ENCODE measurements at places on chromosomes 2 and 18.

DNA sequence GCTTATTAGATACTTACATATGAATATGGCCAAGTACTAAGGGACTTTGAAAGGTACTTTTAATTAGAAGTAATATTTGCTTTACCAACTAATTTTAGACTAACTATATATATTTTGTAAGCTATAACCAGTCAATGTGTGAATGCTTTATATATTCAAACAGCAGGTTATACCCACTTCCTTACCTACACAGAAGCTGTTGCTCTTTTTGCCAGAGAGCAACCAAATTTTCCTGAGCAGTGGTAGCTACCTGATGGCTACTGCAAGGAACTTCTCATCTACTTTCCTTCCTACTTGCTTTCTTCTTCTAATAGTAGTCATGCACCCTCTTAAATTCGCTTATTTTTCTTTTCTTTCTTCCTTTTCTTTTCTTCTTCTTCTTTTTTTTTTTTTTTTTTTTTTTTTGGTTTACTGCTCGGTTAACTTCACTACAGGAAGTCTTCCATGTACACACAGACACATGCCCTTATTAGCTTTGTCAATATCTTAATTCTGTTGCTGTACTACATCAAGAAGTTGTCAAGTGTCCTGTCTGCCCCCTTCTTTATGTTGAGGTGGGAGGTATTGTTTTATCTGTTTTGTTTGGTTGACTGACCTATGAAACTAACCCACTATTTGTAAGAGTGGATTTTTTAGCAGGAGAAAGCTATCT, 95.0 kb downstream of the EPC2 start:
- DNase-seq: no peak
- no peaks in the 10 kb centered on the region for H3K27me3 ChIP-seq
- H3K4me3 ChIP-seq: no peak overlapping the region
- peak overlapping the region; percentile 16 for H3K27ac ChIP-seq
- H3K36me3 ChIP-seq: peaks cover 8% of the 10 kb centered on the region
- peaks cover 6% of the 10 kb centered on the region for H3K4me1 ChIP-seq

DNA sequence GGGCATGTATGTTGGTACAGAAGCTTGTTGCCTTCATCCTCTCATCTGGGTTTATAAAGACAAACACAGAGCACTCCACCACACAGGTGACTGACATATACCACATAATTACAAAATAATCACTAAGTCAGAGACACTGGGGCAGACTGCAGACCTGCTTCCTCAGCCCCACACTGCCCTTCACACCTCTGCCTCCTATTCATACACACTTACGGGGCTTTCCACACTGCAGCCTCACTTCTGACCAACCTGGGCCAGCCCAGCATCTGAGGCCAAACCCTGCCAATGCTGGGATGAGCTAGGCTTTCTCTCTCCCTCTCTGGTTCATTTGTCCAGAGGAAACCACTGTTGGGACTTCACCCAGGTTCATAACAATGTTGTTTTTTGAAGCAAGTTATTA, 4.5 kb downstream of the EMX1 start:
- DNase-seq: no peak
- H3K27ac ChIP-seq: no peak overlapping the region
- H3K4me3 ChIP-seq: no peak overlapping the region
- H3K27me3 ChIP-seq: peaks cover 64% of the 10 kb centered on the region

GRCh38 chr2:55364189-55365055, 55.2 kb downstream of the CCDC88A start:
- H3K4me1 ChIP-seq: no peaks in the 10 kb centered on the region
- H3K27ac ChIP-seq: no peak overlapping the region
- no peak overlapping the region for H3K4me3 ChIP-seq
- DNase-seq: no peak
- H3K36me3 ChIP-seq: no peaks in the 10 kb centered on the region

DNA sequence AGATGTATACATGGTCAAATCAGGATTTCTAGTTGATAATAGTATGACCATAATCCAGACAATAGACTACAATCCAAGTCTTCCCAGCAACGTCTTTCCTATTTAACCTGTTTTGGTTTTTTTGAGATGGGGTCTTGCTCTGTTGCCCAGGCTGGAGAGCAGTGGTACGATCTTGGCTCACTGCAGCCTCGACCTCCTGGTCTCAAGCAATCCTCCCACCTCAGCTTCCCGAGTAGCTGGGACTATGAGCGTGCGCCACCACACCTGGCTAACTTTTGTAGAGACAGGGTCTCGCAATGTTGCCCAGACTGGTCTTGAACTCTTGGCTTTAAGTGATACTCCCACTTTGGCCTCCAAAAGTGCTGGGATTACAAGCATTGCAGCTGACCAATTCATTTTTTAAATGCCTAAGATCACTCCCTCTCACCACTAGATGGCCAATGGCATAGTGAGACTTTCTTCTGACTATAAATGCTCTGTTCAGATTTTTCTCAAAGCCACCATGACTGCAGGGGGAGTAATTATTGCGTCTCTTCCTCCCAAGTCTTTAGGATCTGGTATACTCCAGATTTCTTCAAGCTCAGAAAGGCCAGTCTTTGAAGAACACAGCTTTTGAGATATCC, 47.6 kb downstream of the HNRNPLL start:
- H3K27ac ChIP-seq: no peak overlapping the region
- no peak for DNase-seq
- peaks cover 7% of the 10 kb centered on the region for H3K36me3 ChIP-seq
- H3K27me3 ChIP-seq: no peaks in the 10 kb centered on the region
- H3K4me3 ChIP-seq: no peak overlapping the region

DNA sequence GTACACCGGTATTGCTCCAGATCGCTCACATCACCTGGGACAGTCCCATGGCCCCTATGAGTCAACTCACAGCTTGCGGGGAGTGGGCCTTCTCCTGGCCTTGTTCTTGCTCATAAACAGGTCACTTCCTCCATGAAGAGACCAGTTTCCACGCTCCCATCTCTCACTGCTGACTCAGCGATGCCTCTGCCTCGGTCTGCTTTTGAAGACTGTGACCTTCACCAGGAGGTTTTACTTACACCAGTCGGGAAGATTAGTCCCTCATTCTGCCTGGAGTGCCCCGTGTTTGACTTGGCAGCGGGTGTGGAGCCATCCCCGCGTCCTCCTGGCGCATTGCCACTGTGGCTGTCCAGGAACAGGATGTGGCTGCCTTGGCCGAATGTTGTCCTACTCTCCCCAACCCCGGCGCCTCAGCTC, 159.8 kb downstream of the RHBDD1 start:
- no peaks in the 10 kb centered on the region for H3K4me1 ChIP-seq
- H3K36me3 ChIP-seq: peaks cover 24% of the 10 kb centered on the region
- no peak overlapping the region for H3K4me3 ChIP-seq

- DNase-seq: no peak
- H3K27me3 ChIP-seq: peaks cover 2% of the 10 kb centered on the region
- no peak overlapping the region for H3K27ac ChIP-seq
- no peaks in the 10 kb centered on the region for H3K36me3 ChIP-seq
- H3K4me1 ChIP-seq: no peaks in the 10 kb centered on the region
Measured at GRCh38 chr2:11512431-11512830, 21.4 kb upstream of the GREB1 start.

DNA sequence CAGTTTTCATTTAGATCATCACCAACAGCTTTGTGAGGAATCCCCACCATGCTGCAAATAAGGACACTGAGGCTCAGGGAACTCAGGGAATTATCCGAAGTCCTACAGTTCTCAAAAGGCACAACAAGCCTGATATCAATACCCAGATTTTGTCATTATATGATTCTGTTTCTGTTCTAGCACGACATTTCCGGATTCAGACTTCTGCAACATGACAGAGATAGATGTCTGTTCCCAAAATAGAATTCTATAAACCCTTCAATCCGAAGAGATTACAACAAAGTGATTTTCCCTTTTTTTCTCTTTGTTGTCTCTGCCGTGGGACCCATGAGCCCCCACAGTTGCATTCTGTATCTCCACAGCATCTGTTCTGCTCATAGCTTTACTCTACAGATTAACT, 72.0 kb downstream of the DOCK10 start:
- no peak overlapping the region for H3K4me3 ChIP-seq
- H3K4me1 ChIP-seq: peaks cover 66% of the 10 kb centered on the region
- no peaks in the 10 kb centered on the region for H3K27me3 ChIP-seq
- DNase-seq: no peak
- no peak overlapping the region for H3K27ac ChIP-seq
- H3K36me3 ChIP-seq: peaks cover 34% of the 10 kb centered on the region

DNA sequence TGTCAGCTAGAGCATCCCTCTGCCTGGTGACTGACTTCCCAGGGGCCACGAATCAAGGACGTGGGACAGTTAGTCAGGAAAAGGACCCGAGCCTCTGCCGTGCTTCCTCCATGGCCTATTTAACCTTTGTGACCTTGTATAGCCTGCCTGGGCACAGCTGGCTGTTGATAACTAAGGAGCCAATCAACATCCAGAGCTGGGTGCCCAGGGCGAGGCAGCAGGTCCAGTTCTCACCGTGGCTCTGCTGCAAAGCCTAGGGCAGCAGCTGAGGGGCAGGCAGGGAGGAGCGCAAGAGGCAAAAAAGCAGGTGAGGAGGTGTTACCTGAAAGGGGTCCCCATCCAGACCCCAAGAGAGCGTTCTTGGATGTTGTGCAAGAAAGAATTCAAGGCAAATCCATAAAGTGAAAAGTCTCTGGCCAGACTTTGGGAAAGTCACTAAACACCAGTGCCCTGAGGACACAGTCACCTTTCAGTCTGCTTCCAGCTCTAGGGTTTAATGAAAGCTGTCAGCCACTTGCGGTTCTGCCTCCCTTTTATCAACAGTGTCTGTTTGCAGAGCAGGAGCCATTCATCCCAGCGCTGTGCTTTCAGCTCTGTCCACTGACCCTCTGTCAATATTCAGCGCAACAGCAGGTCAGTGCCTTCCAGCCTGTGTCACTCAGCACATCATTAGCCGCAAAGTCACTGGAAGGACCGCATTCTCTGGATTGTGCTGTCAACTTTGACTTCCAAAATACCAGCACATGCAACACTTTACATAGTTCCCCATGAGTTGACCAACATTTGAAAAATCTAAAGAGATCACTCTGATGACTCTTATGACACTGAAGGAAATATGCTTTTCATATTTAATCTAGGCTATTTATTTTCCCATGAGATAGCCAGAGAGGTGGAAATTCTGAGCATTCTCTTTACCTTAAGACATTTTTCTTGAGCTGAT, 38.6 kb upstream of the ASAP2 start:
- H3K36me3 ChIP-seq: no peaks in the 10 kb centered on the region
- H3K4me1 ChIP-seq: no peaks in the 10 kb centered on the region
- H3K27me3 ChIP-seq: peaks cover 17% of the 10 kb centered on the region
- no peak overlapping the region for H3K27ac ChIP-seq
- no peak overlapping the region for H3K4me3 ChIP-seq

DNA sequence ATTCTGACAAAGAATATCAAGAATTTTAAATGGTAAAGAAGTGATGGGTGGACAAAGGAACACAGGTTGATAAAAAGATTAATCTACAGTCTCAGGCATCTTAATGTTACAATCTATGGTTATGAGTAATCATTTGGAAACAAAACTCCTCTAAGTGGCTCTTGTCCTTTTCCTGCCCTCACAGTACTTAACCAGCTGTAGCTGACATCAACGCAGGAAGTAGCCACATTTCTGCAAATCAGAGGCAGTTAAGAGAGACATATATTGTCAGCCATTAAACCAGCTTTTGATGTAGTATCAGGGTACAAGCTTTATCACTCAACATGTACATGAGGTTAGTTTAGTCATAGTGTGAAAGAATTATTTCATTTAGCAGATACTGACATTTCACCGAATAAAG, 244.6 kb downstream of the NR4A2 start:
- no peaks in the 10 kb centered on the region for H3K27me3 ChIP-seq
- no peak for DNase-seq
- H3K27ac ChIP-seq: no peak overlapping the region

DNA sequence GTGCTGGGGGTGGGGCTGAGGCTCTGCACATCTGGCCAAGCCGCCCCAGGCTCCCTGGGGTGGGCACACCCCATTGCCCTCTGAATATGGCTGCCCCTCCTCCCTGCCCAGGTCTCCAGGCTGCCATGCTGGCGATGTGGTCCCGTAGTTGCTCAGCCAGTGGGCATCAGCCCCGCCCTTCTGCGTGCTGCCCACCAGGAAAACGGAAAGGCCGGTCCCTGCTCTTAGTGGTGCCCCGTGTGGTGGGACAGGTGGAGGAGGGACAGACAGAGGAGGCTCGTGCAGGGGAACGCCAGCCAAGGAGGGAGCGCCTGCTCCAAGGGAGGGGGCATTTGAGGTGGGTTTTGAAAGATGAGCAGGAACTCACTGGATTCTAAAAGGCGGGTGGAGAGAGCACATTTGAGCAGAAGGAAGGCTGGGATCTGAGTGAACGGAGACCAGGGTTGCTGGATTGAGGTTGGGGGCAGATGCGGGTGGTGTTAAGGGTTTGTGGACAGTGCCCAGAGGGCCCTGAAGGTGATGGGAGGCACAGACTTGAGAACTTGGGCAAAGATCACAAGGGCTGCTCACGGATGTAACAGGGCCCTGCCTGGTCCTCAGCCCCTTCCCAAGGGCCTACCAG, 6.7 kb upstream of the B3GNT7 start:
- peaks cover 2% of the 10 kb centered on the region for H3K36me3 ChIP-seq
- H3K27me3 ChIP-seq: peaks cover 7% of the 10 kb centered on the region

GRCh38 chr2:46032996-46033395, 264.2 kb upstream of the EPAS1 start:
- no peak overlapping the region for H3K4me3 ChIP-seq
- no peaks in the 10 kb centered on the region for H3K27me3 ChIP-seq
- no peak overlapping the region for H3K27ac ChIP-seq
- peak; percentile 14 for DNase-seq

- no peak for DNase-seq
- no peaks in the 10 kb centered on the region for H3K27me3 ChIP-seq
- H3K36me3 ChIP-seq: no peaks in the 10 kb centered on the region
- H3K4me1 ChIP-seq: no peaks in the 10 kb centered on the region
Measured at GRCh38 chr2:70717431-70718038, 50.5 kb downstream of the ADD2 start.

- no peaks in the 10 kb centered on the region for H3K4me1 ChIP-seq
- H3K27ac ChIP-seq: no peak overlapping the region
- H3K4me3 ChIP-seq: no peak overlapping the region
- no peaks in the 10 kb centered on the region for H3K27me3 ChIP-seq
- no peak for DNase-seq
- H3K36me3 ChIP-seq: no peaks in the 10 kb centered on the region
Measured at GRCh38 chr2:212005085-212005671, 533.4 kb downstream of the ERBB4 start.

DNA sequence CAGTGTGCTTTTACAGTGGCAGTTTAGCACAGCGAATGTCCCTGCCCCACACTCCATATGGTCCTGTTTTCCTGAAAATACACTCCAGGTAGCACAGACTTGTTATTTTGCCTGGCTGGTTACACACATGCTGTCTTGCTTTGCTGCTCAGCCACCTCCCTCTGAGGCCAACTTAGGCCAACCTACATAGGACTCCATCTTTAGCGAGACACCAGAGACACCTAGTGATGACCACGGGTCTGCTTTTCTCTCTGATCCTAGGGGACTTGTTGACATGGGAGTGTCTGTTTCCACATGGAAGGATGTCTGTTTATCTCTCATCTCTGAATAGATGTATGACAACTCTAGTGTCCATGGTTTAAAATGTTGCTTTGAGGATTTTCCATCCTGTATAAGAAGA, 43.3 kb downstream of the PLEKHB2 start:
- peak overlapping the region; percentile 14 for H3K27ac ChIP-seq
- no peaks in the 10 kb centered on the region for H3K27me3 ChIP-seq
- H3K4me1 ChIP-seq: no peaks in the 10 kb centered on the region
- H3K36me3 ChIP-seq: peaks cover 24% of the 10 kb centered on the region
- no peak for DNase-seq
- no peak overlapping the region for H3K4me3 ChIP-seq

GRCh38 chr2:113709022-113709421, 47.4 kb downstream of the SLC35F5 start:
- no peaks in the 10 kb centered on the region for H3K27me3 ChIP-seq
- H3K27ac ChIP-seq: no peak overlapping the region
- H3K4me3 ChIP-seq: no peak overlapping the region
- peaks cover 2% of the 10 kb centered on the region for H3K4me1 ChIP-seq
